Calu3 (cell line): ENCODE measurements at places on chromosomes 7 and 10.

DNA sequence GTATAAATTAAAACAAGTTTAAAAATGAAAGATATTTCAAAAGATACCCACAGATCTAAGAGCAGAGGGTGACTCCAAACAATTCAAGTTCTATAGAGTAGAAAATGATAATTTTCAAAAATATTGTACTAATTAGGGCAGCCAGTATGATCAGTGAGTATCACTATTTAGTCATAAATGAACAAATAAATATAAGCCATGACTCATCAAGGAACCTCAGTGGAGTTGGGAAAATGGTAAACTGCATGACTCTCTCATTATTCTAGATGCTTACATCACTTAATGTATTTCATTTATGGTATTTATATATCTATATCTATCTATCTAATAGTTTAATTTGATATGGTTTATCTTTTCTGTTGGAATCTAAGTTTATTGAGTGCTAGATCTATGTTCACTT lies 94.3 kb downstream of the THSD7A start:
- no peak for DNase-seq

DNA sequence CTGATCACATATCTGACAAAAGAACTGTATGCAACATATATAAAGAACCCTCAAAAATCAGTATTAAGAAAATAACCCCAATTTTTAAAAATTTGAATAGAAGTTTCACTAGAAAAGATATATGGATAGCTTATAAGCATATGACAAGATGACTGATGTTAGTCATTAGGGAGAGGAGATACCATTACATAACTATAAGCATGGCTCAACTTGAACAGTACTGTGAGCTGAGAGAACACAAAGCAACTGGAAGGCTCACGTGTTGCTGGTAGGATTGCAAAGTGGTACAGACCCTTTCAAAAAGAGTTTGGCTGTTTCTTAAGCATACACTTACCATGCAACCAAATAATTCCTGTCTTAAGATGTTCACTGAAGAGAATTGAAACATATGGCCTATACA lies 14.7 kb downstream of the CCDC71L start:
- no peak for DNase-seq

DNA sequence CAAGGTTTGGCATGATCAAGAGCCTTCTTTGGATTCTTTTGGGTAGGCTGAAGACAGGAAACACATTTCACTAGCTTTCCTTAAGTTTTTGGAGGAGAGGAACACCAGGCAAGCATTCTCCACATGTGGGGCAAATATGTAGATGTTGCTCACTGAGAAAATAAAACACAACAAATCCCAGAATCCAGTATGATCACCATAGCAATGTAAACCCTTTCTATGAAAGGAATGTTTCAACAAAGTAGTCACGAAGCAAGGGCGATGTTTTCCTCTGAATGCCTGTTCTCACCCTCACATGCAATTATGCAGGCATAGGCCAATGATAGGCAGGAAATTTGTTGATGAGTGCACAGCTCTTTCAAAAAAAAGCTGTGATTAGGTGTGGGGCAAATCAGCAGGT lies 20.5 kb upstream of the CEP41 start:
- no peak for DNase-seq

DNA sequence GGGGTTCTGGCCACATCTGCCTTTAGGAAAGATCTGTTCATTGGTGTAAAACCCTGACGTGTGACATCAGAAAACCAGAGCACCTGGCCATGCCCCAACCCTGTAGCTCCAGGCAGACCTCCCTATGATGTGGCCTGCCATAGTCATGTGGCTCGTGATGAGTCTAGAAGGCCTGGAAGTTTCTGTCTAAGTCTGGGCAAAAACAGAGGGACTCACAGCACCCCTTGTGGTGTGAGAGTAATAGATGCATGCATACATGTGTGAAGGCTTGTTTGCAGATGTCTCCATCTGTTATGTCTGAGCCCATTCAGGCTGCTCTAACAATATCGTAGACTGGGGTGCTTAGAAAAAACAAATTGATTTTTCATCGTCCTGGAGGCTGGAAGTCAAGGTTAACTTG lies 309.3 kb downstream of the PAXIP1 start:
- DNase-seq: no peak
